ENCODE measurements at places on chromosomes 3 and 15. TPM values are rescaled to one million over a fixed set of nuclear protein-coding genes. Genes with fewer than 3 reads are reported as not detected.

GRCh38 chr3:194632809-194633348 lies 340 bp downstream of the TMEM44 start:
- no peak for DNase-seq

DNA sequence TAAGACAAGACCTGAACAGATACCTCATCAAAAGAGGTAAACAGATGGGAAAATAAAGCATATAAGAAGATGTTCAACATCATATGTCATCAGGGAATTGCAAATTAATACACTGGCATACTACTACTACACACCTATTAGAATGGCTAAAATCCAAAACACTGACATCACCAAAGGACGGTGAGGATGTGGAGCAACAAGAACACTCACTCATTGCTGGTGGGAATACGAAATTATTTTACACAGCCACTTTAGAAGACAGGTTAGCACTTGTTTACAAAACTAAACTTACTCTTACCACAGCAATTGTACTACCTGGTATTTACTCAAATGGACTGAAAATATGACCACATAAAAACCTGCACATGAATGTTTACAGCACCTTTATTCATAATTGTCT lies 119.6 kb downstream of the GSK3B start:
- no peak for DNase-seq

The STARD9 gene
- 3.3 TPM for polyA plus RNA-seq

DNA sequence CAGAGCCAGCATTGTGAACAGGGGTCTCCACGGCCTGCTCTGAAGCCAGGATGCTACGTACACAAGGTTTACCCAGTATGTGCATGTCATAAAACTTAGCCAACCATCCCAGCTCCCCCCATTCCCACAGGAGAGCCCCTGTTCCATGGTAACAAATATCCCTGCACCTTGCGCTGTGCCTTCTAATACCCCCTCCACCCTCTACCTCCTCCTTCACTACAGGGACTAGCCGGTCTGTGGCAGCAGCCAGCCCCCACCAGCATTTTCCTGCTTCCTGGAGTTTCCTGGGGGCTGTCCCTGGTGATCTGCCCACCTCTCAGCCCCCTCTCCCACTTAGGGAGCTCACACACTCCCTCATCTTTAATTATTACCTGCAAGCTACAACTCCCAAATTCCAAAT lies 20.4 kb downstream of the ACSBG1 start:
- no peak for DNase-seq

The CD96 gene
- 1.9 TPM for polyA plus RNA-seq

The LIPC gene
- polyA plus RNA-seq: 0.07 TPM
